ENCODE measurements at places on chromosomes 12 and 14.

DNA sequence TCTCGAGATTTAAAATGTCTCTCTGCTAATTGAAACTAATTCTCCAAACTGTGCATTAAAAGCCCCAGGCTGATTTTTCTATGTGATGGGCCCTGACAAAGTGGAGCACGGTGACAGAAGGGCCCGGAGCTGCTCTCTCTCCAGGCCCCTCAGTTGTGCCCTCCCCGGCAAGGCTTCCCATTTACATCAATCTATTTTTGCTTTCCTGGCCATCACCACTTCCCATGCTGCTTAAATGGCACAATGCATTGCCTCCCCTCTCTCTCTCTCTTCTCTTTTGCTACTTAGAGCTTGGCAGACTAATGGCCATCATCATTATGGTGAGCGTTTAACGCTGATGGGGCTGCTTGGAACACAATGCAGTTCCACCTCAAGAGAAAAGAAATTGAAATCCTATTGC, 270.7 kb upstream of the DIO3 start:
- DNase-seq: no peak

DNA sequence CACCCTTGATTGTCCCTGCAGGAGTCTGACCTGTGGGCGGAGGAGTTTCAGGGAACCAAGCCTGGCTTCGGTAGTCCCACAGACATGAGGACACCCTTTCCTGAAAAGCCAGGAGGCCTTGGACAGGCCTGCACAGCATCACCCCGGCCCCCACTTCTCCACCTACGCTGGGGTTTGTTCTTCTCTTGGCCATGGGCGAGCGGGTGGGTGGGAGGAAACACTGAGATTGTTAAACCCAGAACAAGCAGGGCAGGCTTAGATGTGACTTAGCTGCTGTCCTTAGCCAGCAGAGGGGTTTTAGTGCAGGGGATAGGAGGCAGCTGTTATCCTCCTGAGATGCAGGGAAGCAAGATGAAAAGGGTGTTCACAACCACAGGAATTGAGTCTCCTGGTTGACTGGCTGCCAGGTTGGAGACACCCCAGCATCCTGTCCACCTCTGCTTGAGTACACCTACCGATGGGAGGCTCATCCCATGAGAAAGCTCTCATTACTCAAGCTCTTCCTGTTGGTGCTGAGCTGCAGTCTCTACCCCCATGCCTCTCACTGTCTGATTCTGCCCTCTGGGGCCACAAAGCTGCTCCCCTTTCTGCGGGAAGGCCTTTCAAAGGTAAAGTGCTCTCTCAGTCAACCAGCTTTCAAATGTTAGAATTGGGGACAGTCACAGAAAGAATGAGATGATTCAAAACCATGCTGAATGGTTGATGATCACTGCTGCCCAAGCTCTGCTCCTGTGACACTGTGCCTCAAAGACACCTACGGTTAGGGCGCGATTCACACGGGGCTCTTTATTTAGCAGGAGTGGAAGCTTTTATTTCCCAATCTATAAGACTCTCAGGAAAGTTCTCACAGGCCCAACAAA, 86.3 kb downstream of the IRF2BPL start:
- no peak for DNase-seq

GRCh38 chr14:24113379-24113800, 1.2 kb upstream of the DCAF11 start:
- no peak for DNase-seq

DNA sequence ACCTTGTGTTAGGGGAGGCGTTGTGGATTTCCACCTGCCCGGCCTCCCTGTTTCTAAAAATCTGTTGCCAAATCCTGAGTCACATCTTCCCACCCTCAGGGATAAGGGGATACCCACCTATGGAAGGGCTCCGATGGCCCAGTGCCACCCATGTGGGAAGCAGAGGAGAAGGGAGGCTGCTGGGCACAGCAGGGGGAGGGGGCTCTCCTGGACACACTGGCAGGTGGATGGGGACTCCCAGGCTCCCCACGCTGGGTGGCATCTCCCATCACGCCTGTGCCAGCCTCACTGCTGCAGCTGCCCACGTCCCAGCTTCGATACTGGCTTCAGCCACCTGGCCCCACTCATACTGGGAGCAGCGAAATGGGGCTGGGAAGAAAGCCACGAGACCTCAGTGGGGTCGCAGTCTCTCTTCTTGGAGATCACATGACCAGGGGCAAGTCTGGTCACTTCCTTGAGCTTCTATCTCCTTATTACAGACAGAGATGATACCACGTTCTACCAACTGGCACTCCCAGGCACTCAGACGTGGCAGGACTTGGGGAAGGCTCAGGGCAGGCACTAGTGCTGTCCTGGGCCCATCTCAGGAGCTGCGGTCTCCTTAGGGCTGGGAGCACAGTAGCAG, 72.2 kb downstream of the PITPNM2 start:
- no peak for DNase-seq

GRCh38 chr12:84889818-84890217, 22.8 kb downstream of the SLC6A15 start:
- no peak for DNase-seq
